ENCODE measurements at places on chromosomes 3 and 15.
A peak's percentile ranks its signal among the peaks of the same experiment; 100 is the strongest.

GRCh38 chr3:176948151-176948550 is 249.1 kb downstream of the TBL1XR1 start:
- DNase-seq: no peak

GRCh38 chr15:41047474-41047873 is 68.6 kb downstream of the INO80 start:
- DNase-seq: no peak

DNA sequence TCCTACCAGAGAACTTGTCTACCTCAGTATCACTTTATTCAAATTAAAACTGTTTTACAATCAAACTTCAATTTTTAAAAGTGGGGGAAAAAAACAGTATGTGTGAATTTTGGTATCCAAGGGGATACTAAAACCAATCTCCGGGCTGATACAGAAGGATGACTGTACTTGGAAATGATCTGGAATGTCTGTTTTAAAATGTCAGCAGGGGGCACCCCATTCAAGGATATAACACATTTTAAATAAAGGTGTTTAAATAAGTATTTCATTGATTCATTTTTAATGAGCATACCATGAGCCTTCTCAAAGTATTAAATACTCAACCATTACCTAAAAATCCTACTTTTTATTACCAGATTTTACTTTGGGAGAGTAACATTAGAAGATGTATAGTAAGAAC is 67.9 kb downstream of the ULK4 start:
- peak; percentile 59 for DNase-seq

DNA sequence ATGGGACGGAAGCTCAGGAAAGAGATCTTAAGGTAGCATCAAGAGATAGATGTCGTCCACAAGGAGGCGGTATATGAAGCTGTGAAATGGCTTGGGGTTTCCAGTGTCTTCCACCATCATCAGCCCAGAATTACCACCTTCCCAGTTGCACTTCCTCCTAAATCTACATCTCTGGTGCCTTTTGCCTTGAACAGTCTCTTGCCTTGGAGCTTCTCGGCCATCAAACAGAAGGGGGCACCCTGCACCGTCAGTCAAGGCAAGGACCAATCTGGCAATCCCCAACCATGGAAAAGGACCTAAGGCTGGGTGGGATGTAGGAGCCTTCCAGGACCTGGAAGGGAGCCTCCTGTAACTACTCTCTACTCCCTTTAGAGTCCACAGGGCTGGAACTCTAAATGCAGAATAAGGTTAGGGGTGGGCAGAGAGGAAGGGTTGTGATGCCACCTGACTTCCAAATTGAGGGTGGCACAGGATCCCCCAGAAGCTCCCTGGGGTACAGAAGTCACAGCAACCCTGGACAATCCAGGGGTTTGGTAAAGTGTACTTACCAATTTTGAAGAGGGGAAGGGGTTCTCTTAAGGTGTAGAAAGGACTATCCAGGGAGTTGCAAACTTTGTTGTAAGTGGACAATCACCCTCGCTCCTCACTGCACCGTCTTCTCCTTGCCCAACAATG is 1.0 kb upstream of the RYR3 start:
- DNase-seq: no peak

- DNase-seq: no peak
These were observed at the start of gene GPR62 for GRCh38 chr3:51955175-51955892. TSS of gene GPR62 (plus strand) at chr3:51955381. CDS start at chr3:51955653, 272 bp downstream.

DNA sequence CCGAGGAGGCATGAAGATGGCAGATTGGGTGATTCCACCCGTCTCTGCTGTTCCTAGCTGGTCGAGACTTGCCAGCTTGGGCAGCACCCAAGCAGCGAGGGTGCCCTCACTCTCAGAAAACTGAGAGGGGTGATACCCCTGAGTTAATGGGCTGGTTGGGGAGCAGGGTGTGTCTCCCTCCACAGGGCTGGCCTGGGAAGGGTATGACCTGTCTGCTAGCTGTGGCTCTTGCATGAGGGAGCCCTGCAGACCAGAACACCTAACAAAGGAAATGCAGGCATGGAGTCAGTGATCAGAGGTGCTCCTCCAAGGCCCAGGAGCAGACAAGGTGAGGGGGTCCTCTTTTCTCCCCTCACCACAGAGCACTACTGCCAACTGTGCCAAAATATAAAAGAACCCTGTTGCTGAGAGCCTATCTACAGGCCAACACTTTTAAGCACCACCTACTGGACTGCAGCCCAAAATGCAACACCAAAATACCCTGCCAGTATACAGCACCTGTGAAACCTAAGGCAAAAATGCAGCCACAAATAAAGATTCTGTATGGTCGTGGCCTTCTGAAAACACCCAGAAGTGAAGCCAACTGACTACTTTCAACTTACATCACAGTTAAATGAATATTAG is 35.8 kb upstream of the PPM1L start:
- no peak for DNase-seq

DNA sequence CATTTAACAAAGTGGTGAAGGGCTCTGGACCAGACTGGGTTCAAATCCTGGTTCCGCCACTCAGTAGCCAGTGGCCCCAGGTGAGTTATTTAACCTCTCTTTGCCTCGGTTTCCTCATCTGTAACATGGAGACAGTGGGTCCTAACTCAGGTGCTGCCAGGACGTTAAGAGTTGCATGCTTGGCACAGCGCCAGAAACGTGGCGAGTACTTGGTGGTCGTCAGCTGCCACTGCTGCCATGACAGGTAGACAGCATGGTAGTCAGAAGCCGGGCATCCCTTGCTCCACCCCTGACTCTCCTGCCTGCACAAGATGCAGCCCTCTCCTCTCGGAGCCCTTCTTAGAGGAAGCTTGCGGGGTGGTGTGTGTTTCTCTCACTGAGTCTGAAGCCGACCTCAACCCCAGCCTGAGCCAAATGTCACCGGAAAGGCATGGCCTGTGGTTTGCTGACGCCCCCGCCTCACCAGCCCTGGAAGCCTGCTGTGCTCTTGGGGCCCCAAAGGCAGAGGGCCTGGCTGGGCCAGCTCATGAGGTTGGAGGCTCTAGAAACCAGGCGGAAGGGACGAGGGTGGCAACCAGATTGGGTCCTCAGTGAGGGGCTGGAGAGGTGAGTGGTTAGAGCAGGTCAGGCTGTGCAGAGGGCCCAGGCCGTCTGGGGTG is 160.8 kb upstream of the TLE3 start:
- peak; percentile 24 for DNase-seq

DNA sequence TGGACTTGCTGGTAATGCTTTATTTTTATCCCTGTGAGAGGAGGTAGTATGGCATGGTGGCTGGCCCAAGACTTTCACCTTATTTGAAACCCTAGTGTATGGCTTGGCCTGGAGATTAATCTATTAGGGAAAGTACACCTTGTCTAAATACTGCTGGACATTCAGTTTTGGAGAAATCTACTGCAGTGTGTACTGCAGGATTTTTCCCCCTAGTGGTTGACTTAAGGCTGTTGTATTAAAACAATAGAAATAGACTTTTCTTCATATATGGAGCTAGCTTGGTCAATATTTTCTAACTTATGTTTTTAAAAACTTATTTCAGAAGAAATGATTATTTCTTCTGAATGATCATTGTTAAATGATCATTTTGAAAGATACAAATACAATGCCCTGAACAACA is 13.9 kb upstream of the SLITRK3 start:
- no peak for DNase-seq

- no peak for DNase-seq
These were observed 85.1 kb downstream of the AP4E1 start for GRCh38 chr15:50993598-50993997.

DNA sequence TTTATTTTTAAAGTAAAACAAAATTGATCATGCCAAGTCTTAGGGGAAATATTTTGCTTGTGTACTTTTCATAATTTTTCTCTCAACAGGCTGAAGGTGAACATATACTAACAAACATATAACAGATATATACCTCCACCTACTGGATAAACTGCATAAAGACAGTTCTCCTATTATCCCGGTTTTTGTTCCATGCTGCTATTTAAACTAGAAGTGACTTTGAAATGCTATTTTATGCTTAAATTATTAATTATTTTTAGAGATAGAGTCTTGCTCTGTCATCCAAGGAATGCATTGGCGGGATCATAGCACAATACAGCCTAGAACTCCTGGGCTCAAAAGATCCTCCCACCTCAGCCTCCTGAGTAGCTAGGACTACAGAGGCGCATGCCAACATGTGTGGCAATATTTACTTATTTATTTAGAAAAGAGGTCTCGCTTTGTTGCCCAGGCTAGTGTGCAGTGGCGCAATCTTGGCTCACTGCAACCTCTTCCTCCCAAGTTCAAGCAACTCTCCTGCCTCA is 49.8 kb downstream of the ST3GAL6 start:
- DNase-seq: peak; percentile 49

GRCh38 chr15:45948181-45948621 is 313.4 kb downstream of the SQOR start:
- DNase-seq: peak; percentile 10

DNA sequence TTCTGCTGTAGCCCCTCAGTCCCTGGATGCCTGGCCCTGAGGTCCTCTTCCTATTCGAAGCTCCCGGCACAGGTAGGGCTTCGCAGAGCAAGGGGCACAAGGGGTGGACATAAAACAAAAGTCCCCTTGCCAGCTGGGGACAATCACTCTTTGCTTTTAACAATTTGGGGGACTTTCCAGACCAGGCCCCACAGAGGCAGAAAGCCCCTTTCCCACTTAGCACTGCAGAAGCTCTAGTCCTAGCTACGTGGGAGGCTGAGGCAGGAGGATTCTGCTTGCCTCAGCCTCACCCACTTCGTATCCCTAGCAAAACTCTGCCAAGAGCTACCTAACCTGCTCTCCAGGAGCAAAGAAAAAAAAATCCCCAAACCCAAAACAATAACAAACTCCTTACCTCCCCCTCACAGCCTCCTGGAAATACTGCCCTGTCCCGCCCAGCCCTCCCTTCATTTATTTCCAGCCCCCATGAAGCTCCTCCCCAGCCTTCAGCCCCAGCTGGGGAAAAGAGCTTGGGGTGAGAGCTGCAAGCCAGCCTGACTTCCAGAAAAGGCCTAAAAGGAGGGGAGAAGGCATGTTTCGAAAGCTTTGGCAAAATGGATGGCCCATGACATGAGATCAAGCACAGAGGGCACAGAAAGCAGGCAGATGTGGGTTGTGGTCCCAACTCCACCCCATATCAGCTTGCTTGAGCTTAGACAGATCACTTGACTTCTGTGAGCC is at the start of gene CIDEC:
CIDEC (minus strand) TSS at position 424 of the 720 bp plus-strand sequence. CDS start 1,767 bp downstream, outside the sequence.
- no peak for DNase-seq

- no peak for DNase-seq
These were observed 24.6 kb downstream of the ITGA11 start for GRCh38 chr15:68407141-68407885.

- DNase-seq: no peak
These were observed 1.6 kb downstream of the EFHB start for GRCh38 chr3:19932422-19932821.

- DNase-seq: peak; percentile 98
These were observed at the start of gene NMNAT3 for GRCh38 chr3:139677388-139678155. TSS of gene NMNAT3 (minus strand) at chr3:139677972. CDS start at chr3:139627724, 50,248 bp downstream.

GRCh38 chr3:104279617-104280016 is 1087.1 kb upstream of the ALCAM start:
- DNase-seq: no peak

- no peak for DNase-seq
These were observed 120.4 kb upstream of the CCNL1 start for GRCh38 chr3:157280354-157280753.

DNA sequence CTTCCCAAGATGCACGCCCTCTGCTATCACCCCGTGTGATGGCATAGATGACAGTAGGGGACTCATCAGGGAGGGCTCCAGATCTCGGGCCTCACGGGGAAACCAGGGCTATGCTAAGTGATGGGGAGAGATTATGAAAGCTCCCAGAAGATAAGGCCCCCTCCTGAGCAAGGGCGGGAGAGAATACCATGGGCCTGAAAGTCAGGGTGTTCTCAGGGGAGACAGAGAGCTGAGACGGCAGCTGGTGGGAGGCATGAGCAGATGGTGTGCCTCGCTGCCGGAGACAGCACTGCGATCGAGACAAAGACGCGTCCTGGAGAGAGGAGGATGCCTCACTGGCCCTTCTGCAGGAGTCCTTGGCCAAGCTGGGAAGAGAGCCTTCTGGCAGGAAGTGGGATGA is 106.5 kb upstream of the ADPGK start:
- DNase-seq: no peak

- no peak for DNase-seq
These were observed 20.1 kb upstream of the FSTL1 start for GRCh38 chr3:120470870-120471269.

GRCh38 chr3:17307482-17307881 is 422.7 kb downstream of the PLCL2 start:
- DNase-seq: peak; percentile 30

GRCh38 chr3:40116478-40117177 is 192.9 kb upstream of the EIF1B start:
- no peak for DNase-seq

- DNase-seq: no peak
These were observed 28.3 kb downstream of the RPLP1 start for GRCh38 chr15:69480932-69481331.

GRCh38 chr3:32383136-32383711 is 8.4 kb upstream of the CMTM7 start:
- DNase-seq: no peak

DNA sequence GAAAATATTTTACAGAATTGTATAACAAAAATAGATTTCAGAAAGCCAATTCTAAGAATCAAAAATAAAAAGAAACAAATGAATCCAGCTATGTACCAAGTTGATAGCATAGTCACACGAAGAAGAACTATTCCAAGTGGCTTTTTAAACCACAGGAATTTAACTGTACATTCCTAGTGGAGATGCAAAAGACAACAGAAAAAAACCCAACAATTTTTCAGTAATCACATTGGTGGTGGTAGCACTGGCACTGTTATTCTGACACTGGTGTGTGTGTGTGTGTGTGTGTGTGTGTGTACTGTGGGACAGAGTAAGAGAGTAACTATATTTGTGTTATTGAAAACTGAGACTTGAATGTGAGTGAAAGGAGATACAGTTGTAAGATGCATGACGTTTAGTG is 9.1 kb downstream of the BFSP2 start:
- no peak for DNase-seq

DNA sequence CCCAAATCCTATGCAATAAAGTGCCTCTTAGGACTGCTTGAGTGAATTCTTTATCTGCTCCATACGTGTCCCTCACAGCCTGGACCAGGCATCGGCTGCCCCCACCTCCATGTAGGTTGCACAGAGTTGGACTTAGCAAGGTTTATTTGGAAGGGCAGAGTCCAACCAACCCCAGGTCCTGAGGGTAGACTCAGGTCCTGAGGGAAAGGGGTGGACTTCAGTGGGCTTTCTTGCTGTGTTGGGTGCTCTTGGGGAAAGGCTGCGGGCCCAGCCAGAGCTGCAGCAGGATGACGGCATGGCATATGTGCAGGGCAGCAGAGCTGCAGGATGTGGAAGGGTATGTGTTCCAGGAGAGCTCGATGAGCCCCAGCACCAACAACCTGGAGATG is 6.5 kb downstream of the ALG3 start:
- DNase-seq: no peak

DNA sequence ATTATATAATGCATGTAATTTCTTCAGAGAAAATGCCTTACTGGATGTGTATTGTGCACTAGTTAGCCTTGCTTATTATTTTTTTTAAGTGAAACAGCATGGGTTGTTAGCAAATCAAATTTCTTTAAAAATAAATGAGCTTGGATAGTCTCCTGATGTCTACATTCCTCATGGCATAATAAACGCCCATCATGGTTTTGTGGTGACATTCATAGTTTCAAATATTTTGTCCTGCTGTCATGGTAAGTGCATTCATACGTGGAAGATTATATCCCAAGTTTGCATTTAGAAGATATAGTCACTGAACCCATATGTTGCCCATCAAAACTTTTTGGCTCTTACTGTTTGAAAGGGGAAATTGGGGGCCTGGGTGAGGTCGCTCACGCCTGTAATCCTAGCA is 130.7 kb downstream of the ALCAM start:
- DNase-seq: no peak

- no peak for DNase-seq
These were observed 159.6 kb downstream of the MFSD1 start for GRCh38 chr3:158961471-158961870.

Data from NCI-H1417 (cell line).